HCEC 1CT (cell line): ENCODE measurements at places on chromosomes 3 and 15.

DNA sequence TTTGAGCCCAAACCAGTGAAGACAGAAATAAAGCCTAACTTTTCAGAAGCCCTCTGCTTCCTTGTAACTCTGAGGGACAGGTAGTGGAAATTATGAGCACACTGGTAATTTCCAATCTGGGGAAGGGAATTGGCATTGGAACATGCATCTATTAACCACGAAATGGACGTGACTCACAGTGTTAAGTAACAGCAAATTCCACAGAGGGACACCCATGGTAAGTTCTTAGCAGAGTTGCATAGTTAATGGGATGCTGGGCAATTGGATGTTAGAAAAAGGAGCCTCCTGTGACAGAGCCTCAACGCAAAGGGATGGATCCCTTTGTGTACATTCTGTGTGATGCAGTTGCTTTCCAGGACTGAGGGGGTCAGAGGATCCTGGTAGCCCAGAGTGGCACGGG, 168.6 kb downstream of the SEMA6D start:
- peak; percentile 87 for DNase-seq

GRCh38 chr3:66609660-66610561, 109.1 kb upstream of the LRIG1 start:
- no peak for DNase-seq

DNA sequence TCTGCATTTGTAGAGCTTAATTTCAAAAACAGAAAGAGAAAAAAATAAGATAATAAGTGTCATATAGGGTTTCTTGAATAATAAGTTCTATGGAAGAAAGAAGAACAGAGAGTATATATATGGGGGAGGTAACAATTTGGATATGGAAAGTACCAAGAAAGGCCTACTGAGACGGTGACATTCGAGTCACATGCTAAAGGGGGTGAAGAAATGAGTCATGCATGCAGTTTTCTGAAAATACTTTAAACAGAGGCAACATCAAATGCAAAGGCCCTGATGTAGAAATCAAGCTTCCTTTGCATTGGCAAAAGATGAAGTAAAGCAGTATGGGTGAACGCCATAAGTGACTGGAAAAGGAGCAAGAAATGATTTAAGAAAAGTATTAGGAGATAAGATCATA, 371.6 kb upstream of the ZNF385D start:
- DNase-seq = no peak

DNA sequence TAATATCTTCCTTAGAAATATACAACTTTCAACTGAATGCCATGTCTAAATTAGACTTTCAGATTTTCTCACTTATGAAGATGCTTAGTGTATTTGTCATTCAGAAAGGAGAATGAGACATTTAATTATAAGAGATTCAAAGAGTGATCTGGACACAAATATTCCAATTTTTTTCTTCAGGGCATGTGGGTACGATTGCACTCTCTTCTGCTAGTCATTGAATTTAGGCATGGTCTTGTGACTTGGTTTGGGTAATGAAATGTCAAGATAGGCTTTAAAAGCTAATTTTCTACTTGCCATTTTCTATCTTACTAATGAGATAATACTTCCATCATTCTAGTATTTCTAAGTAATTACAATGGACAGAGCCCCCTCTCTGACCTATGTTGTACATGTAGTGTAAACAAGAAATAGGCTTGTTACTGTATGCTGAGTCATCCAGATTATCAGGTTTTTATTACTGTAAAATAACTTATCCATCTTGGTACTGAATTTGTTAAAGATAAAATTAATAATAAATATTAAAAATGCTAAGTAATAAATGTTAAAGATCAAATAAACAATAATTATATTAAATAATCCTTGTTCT, 770.8 kb upstream of the BCHE start:
- no peak for DNase-seq

DNA sequence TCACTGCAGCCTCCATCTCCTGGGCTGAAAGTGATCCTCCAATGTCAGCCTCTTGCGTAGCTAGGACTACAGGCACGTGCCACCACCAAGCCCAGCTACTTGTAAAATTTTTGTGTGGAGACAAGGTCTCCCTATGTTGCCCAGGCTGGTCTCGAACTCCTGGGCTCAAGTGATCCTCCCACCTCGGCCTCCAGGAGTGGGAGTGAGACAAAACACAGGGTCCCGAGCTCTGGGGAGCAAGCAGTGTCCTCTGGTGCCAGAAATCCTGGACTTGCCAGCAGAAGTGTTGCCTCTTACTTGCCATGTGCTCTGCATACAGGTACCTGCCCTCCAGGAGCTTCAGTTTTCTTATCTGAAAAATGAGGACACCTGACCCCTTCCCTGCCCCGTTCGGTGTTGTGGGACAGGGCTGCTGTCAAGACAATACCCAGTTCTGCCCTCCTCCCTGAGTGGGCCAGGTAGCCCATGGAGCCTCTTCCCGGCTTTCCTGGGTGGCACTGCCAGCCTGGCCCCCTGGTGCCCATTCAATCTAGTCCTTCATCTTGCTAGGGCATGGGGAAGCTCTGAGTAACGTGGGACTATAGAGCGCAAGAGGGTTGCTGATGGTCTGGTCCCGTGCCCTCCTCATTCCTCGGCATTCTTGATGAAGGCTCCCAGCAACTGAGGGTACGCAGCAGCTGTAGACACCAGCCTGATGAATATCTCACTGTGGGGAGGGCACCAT, 164.6 kb downstream of the GOLGA6L4 start:
- DNase-seq = no peak

- no peak for DNase-seq
Measured at GRCh38 chr3:134970895-134971294, 175.8 kb downstream of the EPHB1 start.

DNA sequence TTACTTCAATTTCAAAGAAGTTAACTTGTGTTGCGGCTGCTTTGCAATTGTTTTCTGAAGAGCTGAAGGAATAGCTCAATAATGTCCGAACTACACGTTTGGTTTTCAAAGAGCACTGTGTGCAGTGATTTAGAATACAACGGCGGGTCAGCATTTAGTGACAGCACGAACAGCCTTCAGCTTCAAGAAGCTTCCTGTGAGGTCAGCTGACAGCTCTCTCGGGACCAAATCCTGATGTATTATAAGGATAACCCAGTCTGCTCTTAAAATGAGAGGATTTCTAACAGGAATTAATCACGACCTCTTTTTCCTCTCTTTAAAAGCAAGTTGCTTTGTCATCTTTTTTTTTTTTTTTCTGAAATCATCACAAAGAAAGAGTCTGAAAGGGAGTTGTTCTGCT, 97.9 kb upstream of the UNC13C start:
- DNase-seq = no peak

- DNase-seq = no peak
Measured at GRCh38 chr15:55700876-55701275, 42.1 kb downstream of the PRTG start.

- DNase-seq = no peak
Measured at GRCh38 chr3:11933529-11933928, 70.7 kb upstream of the SYN2 start.

DNA sequence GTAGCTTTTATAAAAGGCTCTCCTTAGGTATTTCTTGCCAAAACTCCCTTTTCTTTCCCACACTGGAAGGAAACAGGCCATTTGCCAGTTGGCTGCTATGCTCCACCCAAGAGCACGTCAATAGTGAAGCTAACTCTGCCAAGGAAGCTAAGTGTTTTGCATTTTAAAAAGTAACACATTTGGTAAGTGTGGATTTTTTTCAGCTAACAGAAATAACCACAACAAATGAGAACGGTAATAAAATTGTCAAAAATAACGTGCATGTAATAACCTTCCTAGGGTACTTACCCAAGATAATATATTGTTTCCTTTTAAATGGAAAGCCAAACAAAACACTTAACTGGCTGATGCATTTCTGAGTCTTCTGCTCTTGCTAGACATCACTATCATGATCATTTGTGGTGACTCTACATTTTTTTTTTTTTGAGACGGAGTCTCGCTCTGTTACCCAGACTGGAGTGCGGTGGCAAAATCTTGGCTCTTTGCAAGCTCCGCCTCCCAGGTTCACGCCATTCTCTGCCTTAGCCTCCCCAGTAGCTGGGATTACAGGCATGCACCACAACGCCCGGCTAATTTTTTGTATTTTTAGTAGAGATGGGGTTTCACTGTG, 4.6 kb downstream of the DPP8 start:
- DNase-seq = no peak

GRCh38 chr3:37906734-37907282, 45.1 kb downstream of the CTDSPL start:
- no peak for DNase-seq

DNA sequence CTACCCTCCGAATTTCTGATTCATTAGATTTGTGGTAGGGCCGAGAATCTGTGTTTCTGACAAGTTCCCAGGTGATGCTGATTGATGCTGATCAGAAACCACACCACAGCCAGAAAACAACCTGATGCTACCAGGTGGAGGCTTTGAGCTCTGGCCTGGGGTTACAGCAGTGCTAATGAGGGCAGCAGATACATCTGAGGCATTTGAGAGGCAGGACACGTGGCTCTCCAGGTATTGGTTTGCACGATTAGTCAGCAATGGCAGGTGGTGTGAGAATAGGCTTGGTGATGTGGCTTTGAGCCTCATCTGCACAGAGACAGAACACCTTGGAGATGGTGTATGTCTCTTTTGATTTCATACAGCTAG, 78.8 kb upstream of the THBS1 start:
- no peak for DNase-seq

GRCh38 chr3:33919312-33920120, 121.1 kb downstream of the PDCD6IP start:
- DNase-seq = no peak

GRCh38 chr3:178844916-178845315, 226.7 kb downstream of the ZMAT3 start:
- DNase-seq = no peak

DNA sequence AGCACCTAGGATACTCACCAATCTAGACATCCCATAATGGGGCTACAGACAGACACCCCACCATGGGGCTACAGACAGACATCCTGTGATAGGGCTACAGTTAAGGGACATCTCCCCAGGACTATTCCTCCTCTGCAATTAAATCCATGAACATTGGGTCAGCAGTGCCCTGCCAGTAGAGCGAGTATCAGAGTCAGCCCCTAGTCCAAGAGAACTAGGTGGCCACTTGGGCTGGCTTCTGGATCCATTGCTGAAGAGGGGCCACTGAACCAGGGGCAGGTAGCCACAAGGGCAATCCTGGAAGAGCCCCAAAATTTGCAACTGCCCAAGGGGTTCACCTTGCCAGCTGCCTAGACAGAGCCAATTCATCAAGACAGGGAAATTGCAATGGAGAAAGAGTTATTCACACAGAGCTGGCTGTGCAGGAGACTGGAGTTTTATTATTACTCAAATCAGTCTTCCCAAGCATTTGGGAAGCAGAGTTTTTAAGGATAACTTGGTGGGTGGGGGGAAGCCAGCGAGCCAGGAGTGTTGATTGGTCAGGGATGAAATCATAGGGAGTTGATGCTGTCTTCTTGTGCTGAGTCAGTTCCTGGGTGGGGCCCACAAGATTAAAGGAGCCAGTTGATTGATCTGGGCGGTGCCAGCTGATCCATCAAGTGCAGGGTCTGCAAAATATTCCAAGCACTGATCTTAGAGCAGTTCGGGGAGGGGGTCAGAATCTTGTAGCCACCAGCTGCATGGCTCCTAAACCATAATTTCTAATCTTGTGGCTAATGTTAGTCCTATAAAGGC, 170.2 kb upstream of the SMAD3 start:
- DNase-seq = no peak

DNA sequence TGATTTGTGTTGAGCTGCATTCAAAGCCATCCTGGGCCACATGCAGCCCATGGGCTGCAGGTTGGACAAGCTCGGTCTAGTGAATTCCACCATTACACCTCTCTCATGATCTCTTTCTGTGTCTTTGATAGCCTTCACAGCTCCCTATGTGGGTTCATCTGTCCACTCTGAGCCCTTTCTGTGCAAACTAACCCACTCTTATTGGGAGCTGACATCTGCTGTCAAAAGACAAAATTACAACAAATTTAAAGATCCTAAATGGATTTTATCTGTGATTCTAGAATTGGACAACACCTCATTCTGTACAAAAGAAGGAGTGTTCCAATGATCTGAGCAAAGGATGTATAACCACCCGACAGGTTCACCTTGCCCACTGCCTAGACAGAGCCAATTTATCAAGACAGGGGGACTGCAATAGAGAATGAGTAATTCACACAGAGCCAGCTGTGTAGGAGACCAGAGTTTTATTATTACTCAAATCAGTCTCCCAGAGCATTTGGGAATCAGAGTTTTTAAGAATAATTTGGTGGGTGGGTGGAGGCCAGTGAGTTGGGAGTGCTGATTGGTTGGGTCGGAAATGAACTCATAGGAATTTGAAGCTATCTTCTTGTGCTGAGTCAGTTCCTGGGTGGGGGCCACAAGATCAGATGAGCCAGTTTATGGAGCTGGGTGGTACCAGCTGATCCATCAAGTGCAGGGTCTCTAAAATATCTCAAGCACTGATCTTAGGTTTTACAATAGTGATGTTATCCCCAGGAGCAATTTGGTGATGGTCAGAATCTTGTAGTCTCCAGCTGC, 2.6 kb upstream of the XYLB start:
- DNase-seq = no peak

DNA sequence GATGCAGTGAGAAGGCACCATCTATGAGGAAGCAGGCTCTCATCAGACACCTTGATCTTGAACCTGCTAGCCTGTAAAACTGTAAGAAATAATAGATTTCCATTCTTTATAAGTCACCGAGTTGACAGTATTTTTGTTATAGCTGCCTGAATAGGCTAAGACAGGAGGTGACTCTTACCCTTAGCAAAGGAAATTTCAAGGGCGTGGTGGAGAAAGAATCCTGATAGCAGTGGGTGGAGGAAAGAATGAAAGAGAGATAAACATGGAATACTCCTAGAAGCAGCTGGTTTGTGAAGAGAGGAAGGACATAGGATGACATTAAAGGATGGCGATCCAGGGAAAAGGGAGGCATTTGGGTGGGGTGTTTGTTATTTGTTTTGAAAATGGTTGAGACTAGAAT, 41.4 kb downstream of the SIDT1 start:
- DNase-seq = no peak

DNA sequence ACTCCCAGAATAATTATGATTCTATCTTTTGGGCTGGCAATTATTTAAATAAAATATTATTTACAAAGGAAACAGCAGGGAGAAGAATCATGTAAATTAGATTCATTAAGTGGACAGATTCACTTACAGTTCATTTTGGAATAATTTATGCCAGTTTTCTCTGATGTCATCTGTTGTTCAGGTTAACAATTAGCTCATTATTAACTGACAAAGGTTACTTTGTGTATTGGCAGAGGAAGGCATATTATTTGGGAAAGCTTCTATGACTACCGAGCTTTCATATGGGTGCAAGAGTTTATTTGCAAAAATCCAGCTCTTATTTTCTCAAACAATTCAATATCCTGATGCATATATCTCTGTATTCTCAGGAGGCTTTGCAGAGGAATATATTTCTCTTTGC, 224.4 kb downstream of the CHST2 start:
- no peak for DNase-seq

DNA sequence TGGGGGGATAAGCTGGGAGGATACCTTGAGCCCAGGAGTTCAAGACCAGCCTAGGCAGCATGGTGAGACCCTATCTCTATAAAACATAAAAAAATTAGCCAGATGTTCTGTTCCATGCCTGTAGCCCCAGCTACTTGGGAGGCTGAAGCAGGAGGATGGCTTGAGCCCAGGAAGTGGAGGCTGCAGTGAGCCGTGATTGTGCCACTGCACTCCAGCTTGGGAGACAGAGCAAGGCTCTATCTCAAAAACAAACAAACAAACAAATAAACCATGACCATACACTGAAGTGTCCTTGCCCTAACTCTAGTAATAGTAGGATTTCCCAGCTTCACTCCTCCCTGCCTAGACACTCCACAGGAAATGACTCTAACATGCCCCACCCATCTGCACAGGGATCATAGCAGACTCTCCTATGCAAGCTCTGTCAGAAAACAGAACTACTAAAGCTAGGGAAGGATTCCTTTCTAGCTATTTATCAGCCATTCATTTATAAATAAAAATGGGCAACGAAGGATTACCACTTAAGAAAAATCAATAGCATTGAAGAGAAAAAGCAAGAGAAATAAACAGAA, 4.6 kb downstream of the ERICH6 start:
- peak; percentile 38 for DNase-seq
